ENCODE measurements at places on chromosomes 5 and 9.

DNA sequence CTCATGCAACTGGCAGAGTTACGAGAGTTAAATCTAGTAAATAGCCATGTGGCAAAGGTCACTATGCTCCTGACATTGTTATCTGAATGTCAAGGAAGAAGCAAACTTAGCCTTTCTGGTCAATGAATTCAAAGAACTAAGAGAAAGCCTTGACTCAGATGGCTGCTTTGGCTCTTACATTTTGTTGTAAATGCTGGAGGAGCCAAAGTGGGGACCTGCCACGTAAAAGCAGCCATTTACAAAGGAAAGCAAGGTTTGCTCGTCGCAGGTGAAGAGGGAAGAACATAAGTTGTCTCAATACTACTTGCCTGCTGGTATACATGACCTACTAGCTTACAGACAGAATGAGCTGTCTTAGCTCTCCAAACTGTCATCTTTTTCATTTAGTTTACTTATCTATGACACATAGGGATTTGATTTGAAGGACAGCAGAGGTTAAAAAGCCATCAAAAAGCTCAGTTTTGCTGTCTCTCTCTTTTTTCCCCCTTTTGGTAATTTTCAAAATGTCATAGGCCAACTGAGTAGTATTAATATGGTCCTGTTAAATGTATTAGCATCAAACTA lies 1052.8 kb upstream of the DMAC1 start:
- no peaks in the 10 kb centered on the region for H3K27me3 ChIP-seq
- no peak overlapping the region for H3K4me3 ChIP-seq
- DNase-seq = no peak
- H3K27ac ChIP-seq = no peak overlapping the region

DNA sequence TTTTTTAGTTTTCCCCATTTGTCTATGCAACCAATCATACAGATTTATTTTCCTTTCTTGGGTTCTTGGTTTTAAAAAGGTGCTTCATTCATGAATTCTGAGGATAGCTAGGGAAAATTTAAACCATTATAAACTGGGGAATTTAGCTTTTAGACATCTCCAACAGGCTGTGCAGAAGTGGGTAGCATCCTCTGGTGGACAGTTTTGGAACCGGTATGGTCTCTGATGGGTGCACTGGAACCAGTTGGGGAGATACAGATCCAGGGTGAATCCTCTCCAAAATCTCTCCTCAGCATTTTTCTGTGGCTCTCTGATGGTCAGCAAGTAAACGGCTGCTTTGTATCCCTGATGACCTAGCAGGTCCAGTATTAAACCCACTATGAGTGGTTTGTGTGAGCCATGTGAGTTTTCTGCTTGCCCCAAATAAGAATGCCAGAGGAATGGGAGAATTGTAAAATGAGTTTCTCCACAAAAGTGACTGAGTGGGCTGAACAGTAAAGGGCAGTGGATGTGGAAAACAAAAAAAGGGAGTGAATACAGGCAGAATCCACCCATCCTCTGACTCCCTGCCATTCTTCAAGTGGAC lies 9.1 kb upstream of the DNAJC25 start:
- no peaks in the 10 kb centered on the region for H3K36me3 ChIP-seq
- no peaks in the 10 kb centered on the region for H3K4me1 ChIP-seq
- H3K4me3 ChIP-seq = no peak overlapping the region
- H3K27me3 ChIP-seq = no peaks in the 10 kb centered on the region

- H3K36me3 ChIP-seq = no peaks in the 10 kb centered on the region
- no peaks in the 10 kb centered on the region for H3K4me1 ChIP-seq
- H3K4me3 ChIP-seq = no peak overlapping the region
- no peak for DNase-seq
Measured at GRCh38 chr5:139734539-139734916, 61.1 kb upstream of the PSD2 start.

DNA sequence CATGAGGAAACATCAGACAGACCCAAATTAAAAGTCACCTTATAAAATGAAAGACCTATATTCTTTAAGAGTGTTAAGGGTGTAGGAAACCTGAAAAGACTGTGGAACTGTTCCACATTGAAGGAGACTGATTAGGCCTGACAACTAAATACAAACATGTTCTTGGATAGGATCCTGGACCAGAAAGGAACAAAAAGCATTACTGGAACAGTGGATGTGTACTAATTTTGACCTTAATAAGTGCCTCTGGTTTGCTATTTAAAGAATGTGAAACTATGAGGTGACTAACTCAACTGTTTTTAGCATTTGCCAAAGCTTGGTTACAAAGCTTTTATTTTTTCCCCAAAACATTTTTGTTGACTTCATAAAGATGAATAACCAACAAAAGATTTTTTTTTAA lies 340.6 kb downstream of the CAAP1 start:
- no peak for DNase-seq
- no peaks in the 10 kb centered on the region for H3K36me3 ChIP-seq
- no peak overlapping the region for H3K4me3 ChIP-seq
- H3K27ac ChIP-seq = peak overlapping the region; percentile 59
- no peaks in the 10 kb centered on the region for H3K27me3 ChIP-seq

DNA sequence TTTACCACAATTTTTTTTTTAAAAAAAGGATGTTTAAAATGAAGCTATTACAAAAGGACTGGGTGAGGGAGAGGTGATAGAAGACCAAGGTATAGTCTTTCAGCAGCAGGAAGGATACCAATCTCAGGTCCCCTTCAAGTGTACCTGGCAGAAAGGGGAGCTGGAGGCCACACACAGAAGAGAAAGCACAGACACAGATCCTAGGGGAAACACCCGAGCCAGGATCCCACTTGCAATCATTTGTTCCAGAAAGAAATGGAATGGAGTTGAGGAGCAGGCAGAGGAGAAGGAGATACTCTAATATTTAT lies 5.6 kb downstream of the GNPDA1 start:
- H3K27me3 ChIP-seq = no peaks in the 10 kb centered on the region
- H3K4me1 ChIP-seq = peaks cover 5% of the 10 kb centered on the region
- H3K36me3 ChIP-seq = peaks cover 38% of the 10 kb centered on the region

All from ascending aorta (tissue), 2 donors.